Right atrium auricular region (tissue), 2 donors: ENCODE measurements at places on chromosomes 7 and 10. TPM values are rescaled to one million over a fixed set of nuclear protein-coding genes. Genes with fewer than 3 reads are reported as not detected.

DNA sequence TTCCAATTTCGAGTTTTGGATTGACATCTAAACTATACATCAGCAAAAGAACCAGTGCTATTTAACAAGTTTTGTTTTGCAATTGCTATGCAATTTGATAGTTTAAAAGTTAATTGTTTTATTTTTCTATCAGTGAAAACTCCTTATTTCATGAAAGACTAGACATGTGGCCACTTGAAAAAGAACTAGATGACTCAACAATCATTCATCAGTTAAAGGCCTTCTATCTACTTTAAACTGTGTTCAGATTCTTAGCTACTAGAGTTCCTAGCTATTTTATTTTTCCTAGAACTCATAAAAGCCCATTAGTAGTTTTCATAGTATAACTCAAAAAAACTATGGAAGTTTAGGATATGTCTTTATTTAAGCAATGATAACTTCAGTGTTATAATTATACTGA, 104.6 kb upstream of the LSM8 start:
- no peak for DNase-seq

DNA sequence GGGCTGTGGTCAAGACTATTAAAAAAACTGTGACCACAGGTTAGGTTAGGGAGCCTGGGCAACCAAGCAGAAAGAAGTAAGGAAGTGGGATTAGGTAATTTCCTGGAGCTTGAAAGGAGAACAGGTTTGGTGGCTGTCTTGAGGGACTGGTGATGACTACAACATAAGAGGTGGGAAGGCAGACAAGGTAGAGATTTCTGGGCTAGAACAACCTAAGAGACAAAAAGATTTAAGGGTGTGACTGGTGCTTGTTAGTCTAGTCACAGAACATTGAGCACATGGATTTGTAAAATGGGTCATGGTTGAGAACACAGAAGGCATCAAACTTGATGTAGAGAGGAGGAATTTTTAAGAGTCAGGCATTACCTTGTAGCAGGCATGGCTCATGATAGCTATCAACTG, 123.7 kb upstream of the ASAH2 start:
- no peak for DNase-seq

LRIT1 gene
- not detected for total RNA-seq

- DNase-seq = no peak
These were observed 55.7 kb downstream of the ADK start for GRCh38 chr10:74206746-74207145.

- DNase-seq = no peak
These were observed 15.2 kb upstream of the C10orf105 start for GRCh38 chr10:71734797-71735196.

DNA sequence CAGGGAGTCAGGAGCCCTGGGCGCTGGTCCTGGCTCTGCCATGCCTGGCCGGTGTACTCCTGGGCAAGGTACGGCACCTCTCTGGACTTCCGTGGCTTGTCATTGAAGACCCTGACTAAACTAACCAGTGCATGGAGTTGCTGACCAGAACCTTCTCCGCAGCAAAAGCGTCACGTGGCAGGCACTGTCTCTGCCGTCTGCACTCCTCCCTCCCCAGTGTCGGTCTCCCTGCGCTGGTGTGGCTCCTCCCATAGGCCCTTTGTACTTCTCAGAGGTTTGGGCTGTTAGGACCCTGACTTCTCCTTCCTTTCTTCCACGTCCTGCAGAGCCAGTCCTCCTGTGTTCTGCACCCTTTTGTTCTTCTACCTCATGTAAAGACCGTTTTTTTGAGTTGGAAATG, 100.6 kb upstream of the CREB5 start:
- DNase-seq = no peak

- DNase-seq = no peak
These were observed 10.6 kb upstream of the LIPM start for GRCh38 chr10:88791924-88792323.

DNA sequence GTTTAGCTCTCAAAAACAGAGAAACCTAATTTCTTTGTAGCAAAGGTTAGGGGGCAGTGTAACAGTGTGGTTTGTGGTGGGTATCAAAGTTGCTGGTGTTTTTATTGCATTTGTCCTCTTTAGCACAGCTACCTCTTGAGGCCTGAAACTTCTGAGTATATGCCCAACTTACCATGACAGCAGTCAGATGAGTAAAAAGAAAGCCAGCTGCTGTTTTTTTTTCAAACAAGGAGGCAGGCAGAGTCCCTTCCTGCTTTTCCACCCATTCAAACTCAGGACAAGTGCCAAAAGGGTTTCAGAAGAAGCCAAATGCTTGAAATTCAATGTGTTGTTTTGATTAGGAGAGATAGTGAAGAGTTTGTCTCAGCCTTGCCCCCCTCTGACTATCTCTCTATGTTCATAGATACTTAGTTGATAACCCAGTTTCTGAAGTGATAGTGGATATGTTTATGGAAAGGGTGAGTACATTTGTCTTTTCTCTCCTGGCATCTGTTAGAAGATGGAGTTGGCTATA, 23.1 kb downstream of the GBF1 start:
- no peak for DNase-seq
